Stimulated activated CD8-positive, alpha-beta memory T cell treated with anti-CD3 and anti-CD28 coated beads, Interleukin-7, amount 100 ng/mL, for 4 hours (primary cell): ENCODE measurements at places on chromosomes 3 and 15.

DNA sequence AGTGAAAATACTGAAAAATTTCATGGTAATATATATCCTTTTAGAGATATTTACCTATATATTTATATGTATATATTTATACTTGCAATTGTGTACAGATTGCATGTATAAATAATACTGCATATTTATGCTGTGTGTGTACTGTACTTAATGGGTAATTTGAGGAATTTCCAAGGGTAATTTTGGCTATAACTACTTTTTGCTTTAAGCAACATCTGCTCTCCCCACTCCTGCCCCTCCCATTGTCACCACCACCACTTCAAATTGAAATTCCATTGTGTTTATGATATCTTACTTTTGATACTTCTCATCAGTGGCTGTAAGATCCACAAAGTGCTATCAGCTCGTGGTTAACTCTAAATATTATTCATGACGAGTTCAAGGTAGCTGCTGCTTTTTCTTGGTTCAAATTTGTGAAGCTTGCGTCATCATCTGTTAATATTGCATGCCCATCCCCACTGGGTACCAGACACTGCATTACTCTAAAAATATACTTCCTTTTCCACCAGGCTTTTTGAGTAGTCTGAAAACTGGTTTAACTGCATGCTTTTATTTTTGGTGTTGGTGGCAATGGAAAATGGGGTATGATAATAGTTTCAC lies 91.7 kb upstream of the MITF start:
- DNase-seq, result no peak

DNA sequence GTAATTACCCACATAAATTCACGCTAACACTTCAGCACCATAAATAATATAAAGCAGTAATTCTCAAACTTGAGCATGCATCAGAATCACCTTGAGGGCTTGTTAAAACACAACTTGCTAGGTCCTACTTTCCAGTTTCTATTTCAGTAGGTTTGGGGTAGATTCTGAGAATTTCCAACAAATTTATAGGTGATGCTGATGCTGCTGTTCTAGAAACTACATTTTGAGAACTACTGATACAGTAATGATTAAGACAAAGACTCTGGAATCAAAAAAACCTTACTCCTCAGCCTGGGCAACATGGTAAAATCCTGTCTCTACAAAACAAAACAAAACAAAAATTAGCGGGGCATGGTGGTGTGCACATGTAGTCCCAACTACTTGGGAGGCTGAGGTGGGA lies 18.8 kb downstream of the TMEM39A start:
- no peak for DNase-seq

DNA sequence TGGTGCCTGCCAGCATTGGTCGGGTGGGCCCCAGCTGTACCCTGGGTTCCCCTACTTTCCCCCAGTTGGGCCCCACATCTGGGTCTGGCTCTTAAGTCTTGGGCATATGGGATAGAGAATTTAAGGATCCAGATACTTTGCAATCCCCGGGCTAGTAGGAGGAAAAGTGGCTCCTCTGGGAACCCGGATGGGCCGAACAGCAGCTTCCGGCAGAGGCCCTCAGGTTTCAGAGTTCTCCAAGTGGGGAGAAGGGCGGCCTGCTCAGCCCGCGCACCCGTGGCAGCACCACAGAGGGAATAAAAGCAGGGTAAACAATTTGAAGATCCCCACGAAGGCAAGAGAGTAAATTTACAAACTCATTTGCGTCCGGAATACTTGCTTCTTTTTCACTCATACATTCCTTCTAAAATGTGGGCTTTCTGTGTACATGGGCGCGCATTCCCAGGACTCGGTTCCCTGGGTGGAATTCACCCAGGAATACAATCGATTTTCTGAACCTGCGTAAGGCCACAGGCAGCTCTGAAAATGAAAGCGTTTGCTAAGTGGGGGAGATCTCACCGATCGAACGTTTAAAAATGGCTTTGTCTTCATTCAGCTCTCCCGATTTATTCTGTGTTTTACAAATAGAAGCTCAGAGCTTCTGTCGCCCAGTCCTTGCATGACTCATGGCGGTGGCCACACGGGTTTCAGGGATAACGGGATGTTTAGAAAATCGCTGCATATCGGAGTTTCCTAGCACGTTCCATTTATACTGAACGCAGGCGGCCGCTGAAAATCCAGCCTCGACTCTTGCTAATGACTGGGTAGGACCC lies 74.0 kb upstream of the POLG start:
- no peak for DNase-seq

GRCh38 chr3:167918008-167918596 lies 177.6 kb downstream of the GOLIM4 start:
- DNase-seq, result no peak

DNA sequence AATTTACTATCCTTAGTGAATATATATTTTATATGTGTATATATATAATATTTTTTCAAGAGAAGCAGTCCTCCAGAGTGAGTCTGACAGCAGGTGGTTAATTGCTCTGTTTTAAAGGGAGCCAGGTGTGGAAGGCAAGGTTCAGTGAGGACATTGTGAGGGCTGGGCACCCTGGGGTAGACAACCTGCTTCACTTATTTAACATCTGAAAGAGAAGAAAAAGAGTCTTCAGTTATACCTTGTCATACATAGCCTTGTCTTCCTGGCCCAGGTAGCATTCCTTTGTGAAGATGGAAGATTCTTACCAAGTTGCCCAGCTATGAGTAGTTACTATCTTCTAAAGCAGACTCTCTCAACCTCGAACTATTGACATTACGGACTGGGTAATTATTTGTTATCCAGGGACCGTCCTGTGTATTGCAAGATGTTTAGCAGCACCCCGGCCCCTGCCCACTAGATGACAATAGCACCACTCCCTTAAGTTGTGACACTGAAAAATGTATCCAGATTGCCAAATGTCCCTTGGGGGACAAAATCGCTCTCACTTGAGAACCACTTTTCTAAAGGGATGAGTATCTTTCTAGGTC lies 336.0 kb upstream of the TRIM42 start:
- no peak for DNase-seq

DNA sequence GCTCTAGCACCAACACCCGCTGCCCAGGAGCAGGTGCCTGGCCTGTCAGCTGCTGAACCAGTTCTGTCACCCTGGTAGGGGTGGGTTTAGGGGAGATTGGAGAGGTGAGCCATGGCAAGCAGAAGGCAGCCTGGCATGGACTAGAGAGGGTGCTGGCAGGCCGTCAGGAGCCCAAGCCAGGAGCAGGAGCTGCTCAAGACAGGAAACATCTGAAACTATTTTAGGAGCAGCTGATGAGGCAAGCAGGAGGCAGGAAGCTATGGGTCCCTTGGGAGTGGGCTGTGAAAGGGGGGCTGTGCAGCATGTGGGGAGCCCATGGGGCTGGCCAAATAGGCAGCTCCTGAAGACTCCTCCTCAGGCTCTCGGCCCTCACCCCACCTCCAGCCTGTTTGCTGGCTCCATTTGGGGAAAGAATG lies 2.3 kb downstream of the INKA1 start:
- no peak for DNase-seq

- no peak for DNase-seq
Measured at GRCh38 chr3:30549600-30549999, 56.8 kb upstream of the TGFBR2 start.

- DNase-seq, result no peak
Measured at GRCh38 chr15:39188930-39189329, 391.9 kb upstream of the THBS1 start.

DNA sequence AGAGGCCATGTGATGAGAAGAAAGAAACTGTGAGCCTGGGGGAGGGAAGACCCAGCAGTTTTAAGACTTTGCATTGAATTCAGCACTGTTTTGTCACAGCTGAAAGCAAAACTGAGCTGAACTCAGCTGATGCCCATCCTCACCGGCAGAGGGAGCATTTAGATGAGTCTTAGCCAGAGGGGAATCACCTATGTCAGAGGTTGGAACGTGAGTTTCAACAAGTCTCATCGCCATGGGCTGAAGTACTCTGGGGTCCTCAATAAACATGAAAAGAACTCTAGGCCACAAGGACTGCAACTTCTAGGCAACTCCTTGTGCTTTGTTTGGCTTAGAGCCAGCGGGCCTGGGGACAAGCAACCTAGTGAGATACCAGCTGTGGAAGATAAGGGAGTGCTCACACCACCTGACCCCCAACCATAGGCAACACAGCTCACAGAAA lies 324.5 kb downstream of the TBL1XR1 start:
- peak; percentile 22 for DNase-seq

GRCh38 chr3:98991393-98991792 lies 89.9 kb upstream of the DCBLD2 start:
- no peak for DNase-seq

GRCh38 chr3:149579838-149580542 lies 77.8 kb downstream of the WWTR1 start:
- no peak for DNase-seq

DNA sequence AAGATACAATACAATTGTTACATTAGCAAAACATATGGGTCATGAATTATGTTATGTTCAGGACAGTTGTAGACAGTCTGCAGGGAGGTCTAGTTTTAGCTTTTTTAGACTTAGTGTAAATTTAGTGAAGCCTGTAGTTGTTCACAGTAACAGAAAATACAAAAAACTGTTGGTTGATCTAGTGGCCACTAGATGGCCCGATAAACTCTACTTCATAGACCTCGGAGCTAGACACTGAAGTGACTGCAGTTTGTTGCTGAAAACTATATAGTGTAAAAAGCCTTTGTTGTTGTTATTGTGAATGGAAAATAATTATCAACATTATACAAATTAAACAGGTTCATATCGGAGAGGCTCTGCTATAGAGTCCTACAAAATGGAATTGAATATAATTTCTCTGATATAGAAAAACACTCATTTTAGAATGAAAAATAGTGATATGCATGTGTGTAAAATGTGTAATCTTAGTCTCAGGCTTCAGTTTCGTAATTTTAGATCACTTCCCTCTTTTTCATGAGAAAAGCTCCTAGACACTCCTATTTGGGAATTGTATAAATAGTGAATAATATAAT lies 18.3 kb downstream of the MAGEL2 start:
- DNase-seq, result no peak

- no peak for DNase-seq
Measured at GRCh38 chr15:56744701-56745683, 11.7 kb upstream of the ZNF280D start.

DNA sequence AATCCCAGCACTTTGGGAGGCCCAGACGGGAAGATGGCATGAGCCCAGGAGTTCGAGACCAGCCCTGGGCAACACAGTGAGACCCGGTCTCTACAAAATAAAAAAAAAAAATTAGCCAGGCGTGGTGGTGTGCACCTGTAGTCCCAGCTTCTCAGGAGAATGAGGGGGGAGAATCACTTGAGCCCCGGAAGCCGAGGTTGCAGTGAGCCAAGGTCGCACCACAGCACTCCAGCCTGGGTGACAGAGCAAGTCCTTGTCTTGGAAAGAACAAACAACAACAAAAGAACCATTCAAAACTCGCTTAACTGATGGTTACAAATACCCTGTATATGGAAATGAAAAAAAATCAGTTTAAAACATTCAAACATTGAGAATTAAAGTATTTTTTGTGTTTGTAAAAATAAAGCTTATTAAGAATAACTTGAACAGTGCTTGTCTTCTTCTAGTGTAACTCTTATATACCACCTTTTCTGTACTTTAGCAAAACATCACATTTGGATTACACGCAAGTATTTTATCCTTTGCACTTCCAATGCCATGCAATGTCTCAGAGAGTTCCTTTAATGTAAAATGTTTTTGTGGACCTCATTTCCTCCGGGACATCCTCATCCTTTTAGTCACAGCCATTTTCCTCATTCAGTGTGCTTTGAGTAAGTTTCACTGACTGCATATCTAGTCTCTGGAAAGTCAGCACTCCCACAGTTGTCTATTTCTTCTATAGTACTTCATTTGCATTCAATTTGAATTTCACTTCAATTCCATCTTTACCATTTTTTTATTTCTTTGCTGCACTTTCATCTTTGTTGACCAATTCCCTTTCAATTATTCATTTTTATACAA lies 113.0 kb upstream of the GOLGA8J start:
- no peak for DNase-seq

DNA sequence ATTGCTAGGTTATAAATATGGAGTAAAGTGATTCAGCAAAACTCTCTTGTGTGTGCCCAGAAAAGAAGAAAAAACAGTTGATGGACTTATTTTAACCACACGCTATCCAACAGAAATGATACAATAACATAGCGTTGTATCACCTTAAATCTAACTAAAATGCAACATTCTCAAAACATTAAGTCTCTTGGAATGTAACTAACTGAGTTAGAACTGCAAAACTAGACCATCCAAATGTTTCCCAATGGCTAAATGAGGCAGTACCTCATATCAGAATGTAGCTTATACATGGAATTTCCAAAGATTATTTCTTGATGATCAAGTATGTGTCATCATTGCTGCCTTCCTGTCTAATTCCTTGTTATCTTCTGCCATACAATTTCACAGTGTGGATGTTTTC lies 187.9 kb downstream of the CNTN3 start:
- no peak for DNase-seq

- DNase-seq, result no peak
Measured at GRCh38 chr15:67189326-67190051, 65.0 kb downstream of the AAGAB start.

GRCh38 chr15:33508703-33509102 lies 197.9 kb downstream of the RYR3 start:
- no peak for DNase-seq

DNA sequence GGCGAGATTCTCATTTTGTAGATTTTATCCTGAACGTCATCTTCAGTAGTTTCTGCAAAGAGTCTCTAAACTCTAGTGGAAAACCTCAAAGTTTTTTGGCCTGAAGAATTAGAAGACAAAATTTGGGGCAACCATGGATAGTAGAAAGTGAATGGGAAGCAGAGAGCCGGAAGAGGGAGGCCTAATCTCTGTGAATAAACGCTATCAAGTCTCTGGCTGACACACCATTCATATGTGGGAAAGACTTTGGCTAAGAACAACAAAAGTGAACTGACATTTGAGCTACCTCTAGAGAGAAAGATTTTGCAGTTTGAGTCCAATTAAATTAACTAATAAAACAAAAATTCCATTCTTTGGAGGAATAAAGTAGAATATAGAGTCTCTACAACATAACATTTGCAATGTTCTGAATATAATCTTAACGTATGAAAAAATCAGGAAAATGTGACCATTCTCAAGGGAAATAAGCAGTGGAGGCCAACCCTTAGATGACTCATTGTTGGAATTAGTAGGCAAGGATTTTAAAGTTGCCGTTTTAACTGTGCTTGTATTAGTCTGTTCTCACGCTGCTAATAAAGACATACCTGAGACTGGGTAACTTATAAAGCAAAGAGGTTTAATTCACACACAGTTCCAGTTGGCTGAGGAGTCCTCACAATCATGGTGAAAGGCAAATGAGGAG lies 184.6 kb downstream of the C3orf38 start:
- DNase-seq, result no peak

- no peak for DNase-seq
Measured at GRCh38 chr3:25423780-25424588, 4.1 kb upstream of the RARB start.

- no peak for DNase-seq
Measured at GRCh38 chr3:52141751-52142150, 12.5 kb downstream of the POC1A start.

GRCh38 chr3:56885879-56886278 lies 84.1 kb upstream of the ARHGEF3 start:
- DNase-seq, result no peak
